AG09319 (cell line): ENCODE measurements at places on chromosomes 12 and 14.

GRCh38 chr12:12445882-12446181 lies 89.0 kb downstream of the BORCS5 start:
- DNase-seq = no peak

DNA sequence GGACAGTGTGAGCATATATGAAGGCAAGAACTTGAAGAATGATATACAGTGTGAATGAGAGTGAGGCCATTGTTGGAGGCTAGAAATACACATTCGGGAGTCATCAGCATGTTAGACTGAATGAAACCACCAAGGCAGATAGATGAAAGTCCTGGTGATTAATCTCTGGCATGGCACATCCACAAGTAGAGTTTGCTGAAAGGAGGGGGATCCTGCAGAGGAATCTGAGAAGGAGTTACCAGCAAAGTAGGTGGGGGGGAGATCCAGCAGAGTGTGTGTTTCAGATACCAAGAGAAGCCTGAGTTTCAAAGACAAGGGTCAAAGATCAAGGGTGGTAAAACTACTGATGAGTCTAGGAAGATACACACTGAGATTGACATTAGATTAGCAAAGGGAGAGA lies 426.7 kb upstream of the DCN start:
- no peak for DNase-seq

DNA sequence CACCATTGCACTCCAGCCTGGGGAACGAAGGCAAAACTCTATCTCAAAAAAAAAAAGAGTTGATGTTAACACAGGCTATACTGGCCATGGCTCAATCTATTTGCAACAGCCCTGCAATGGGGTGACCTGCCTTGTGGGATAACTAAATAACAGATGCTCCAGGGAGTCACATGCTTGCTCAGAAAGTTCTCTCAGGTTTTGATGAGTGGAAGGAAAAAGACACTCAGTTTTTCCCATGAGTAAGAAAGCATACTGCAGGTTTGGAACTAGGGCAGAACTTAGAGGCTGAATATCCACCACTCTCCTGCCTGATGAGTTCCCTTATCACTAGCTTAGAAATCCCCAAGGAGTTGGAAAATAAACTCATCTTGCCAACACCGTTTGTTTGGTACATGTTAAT lies 16.9 kb downstream of the WSB2 start:
- DNase-seq = no peak

DNA sequence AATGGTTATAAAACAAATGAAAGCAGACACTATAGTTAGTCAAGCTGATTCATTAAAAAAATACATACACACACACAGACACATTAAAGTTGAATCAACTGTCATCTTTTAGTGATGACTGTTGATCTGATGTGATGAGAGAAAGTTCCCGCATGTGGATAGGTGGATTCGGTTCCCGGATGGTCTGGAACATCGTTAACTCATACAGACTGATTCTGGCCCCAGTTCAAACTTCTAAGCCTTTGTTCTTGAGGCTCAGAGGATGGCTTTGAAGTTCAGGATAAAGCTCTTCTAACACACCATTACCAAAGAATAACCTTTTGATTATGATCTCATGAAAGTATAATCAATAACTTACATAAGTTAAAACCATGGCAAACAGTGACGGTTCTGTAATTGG lies 27.5 kb downstream of the WIF1 start:
- DNase-seq = no peak

DNA sequence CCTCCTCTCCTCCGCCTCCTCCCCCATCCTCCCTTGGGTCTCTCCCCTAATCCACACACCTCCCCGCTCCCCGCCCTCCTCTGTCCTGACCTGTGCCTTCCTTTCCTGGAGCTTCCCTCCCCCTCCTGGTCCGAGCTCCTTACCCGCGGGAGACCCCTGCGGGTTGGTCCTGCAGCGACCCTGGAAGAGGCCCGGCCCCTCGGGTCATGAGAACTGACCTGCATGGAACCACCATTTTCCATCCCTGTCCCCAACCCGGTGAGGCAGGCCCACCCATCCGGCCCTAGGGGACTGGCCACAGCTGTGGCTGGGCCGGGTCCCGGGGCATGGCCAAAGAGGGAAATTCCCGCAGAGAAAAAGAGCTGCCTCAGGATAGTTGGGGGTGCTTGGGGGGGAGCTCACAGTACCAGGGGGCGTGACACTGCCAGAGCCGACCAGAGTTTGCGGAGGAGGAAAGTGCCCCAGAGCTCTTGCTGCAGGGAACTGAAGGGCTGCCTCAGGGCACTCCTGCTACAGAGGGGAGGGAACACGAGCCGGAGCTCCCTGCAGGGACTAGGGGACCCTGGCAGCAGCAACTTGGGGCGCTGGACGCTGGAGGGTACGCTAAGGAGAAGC lies 613 bp downstream of the ARHGEF40 start:
- no peak for DNase-seq

- no peak for DNase-seq
These were observed 85.4 kb downstream of the PHETA1 start for GRCh38 chr12:111283521-111283920.

DNA sequence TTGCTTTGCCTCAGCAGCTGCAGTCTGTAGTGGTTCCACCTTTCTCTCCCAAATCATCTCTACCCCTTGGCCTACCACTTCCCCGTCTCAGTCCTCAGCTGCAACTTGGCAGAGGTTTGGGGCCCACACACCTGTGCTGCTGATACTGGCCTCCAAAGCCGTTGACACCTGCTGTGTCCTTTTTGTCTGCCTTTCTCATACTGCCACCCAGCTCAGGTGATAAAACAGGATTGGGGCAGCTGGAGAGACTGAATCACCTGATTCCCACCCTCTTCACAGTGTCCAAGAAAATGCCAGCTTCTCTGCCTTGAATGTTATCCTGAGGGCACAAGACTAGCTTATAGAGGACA lies 103.7 kb downstream of the ETV6 start:
- DNase-seq = no peak

GRCh38 chr12:41304526-41304925 lies 116.4 kb downstream of the PDZRN4 start:
- no peak for DNase-seq

- no peak for DNase-seq
These were observed 111.6 kb downstream of the PRICKLE1 start for GRCh38 chr12:42477941-42478340.

DNA sequence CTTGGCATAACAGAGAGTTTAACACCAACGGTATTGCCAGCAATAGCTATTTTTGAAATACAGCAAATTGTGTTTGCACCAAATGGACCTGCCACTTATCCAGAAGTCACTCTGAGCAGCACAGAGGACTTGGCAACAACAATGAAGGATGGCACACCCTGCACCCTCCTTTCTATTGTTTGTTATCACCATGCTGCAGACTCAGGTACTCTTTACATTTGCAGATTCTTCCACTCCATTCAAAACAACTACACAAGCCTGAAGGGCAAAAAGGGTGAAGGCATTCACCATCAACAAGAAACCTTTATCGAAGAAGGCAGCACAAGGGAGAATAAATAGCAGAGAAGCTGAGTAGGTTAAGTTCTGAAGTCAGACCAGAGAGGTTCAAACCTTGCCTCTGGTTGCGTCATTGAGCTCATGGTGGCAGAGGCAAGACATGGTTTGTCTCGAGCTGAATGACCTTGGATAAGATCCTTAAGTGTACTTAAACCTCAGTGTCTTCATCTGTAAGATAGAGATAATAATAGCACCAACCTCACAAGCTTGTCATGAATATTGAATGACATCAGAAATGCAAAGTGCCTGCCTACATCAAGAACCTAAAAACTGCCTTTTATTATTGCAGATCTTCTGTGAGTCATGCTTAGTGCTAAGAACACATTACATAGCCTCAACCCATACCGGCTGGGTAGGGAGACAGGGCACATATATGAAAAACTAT lies 1.4 kb upstream of the ACSM4 start:
- DNase-seq = no peak

- DNase-seq = no peak
These were observed 9.9 kb upstream of the NID2 start for GRCh38 chr14:52078721-52079120.

- no peak for DNase-seq
These were observed 1.1 kb downstream of the PPFIBP1 start for GRCh38 chr12:27524839-27525753.

GRCh38 chr12:93311827-93312226 lies 65.9 kb upstream of the NUDT4 start:
- no peak for DNase-seq

GRCh38 chr12:22683131-22683530 lies 58.2 kb downstream of the ETNK1 start:
- no peak for DNase-seq

- DNase-seq = no peak
These were observed 3.3 kb upstream of the KRT18 start for GRCh38 chr12:52945389-52946232.

DNA sequence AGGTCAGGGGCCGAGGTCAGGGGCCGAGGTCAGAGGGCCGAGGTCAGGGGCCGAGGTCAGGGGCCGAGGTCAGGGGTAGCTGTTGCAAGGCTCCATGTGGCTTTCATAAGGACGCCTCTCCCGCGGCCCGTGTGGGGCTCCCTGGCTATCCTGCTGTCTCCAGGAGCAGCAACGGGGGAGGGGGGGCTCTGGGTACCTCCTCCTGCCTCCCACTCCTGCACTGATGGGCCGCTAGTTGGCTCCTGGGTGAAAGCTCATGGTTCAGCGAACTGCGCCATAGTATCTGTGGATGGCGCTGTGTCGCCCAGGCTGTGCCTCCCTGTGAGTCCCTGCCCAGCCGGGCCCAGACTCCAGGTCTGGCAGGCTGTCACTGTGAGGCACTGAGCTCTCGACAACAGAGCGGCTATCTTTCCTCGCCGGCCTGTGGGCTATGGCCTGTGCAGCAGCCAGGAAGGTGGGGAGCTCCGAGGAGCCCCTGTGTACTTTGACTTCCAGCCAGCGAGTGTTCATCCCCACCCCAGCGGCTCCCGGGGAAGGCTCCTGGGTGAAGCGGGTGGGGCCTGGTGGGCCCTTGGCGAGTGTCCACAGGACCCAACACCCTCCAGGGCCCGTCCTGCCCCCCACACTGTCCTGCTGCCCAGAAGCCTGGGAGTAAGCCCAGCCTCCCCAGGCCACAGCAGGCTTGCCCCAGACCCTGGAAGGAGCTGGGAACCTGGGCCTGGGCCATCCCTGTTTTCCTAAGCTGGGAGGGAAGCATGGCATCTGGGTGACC lies 8.1 kb downstream of the RFLNA start:
- DNase-seq = no peak

DNA sequence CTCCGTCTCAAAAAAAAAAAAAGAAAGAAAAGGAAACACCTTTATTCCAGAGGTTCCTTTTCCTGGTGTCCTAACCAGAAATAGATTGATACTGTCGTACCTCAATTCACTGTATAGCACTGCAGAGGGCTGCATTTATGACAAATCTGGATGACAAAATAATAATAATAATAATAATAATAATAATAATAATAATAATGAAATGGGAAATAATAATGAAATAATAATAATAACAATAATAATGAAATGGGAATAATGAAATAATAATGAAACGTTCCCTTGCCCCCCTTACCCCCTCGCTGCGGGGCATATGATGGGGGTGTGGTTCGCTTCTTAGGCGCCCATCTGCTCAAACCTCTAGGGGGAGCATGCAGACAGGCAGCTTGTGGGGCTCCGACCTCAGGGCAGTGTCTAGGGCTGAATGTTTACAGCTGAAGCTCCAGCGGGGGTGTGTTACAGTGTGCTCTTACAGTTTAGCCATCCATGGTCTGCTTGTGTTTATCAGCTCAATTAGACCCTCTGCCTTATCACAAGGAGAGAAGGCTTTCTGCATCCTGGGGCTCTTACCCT lies 1088.3 kb upstream of the SEL1L start:
- DNase-seq = no peak

- DNase-seq = no peak
These were observed 400.9 kb upstream of the PDE3A start for GRCh38 chr12:19967431-19967830.

- DNase-seq = no peak
These were observed 1.3 kb downstream of the RITA1 start for GRCh38 chr12:113186666-113187325.

GRCh38 chr14:92987713-92988510 lies 65.0 kb downstream of the CHGA start:
- DNase-seq = no peak

GRCh38 chr12:96979532-96979931 lies 72.5 kb downstream of the NEDD1 start:
- DNase-seq = no peak

DNA sequence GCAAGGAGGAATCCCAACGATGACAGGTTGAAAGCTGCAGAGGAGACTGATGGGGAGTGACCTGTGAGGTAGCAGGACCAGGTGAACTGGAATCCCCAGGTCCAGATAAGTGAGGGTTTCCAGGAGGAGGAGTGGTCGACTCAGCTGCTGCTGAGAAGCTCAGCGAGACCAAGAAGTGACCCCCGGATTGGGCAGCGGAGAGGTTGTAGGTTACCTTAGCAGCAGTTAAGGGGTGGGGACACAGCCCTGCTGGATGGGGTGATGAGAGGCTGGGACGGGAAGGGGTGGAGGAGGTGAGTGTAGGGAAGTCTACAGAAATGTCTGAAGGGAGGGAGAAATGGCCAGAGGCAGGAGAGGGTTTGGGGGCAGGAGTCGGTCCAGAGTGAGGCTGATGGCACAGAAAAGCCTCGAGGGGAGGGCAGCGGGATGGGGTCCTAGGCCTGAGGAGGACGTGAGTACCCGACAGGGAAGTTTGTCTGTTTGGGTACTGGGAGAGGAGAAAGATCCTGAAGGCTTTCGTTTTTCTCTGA lies 2.6 kb upstream of the RCOR1 start:
- no peak for DNase-seq

GRCh38 chr12:48999371-49000131 lies at the start of gene DDN:
Gene DDN (minus strand): TSS chr12:48999375. CDS start chr12:48999287, 88 bp downstream.
- DNase-seq = no peak

DNA sequence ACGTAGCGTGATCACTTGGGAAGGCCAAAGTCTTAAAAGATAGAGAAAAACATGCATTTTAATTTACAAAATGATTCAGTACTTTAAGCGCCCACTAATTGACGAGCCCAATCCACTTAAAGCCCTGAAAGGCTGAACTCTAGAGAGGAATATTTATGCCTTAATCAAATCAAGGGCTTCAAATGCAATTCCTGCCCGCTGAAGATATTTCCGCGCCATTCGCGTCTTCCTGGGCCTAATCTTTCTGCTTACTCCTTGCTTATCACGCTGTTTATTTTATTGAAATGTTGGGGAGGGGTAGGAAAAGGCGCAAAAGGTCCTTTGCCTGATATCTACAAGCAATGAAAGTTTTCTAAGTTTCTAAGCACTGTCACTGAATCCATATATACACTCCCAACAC lies 4.0 kb downstream of the TBX3 start:
- DNase-seq = no peak

DNA sequence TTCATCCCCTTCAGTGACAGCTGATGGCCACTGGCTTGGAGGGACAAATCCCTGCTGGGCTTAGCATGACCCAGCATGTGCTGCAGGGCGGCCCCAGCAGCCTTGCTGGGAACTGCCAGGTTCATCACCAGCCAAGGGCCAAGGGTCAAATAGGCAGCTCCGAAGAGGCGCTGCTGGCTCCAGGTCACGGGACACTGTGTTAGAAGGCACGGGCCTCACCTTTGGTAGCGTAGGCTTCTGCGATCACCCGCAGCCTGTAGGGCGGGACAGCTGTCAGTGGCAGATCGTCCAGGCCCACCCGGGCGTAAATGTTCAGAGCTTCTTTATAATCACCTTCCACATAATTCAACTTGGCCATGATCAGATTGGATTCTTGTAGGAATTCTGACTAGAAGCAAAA lies 35.7 kb downstream of the TTC7B start:
- no peak for DNase-seq
